ENCODE measurements at places on chromosomes 3 and 15.

GRCh38 chr3:50652709-50653108 is 22.0 kb upstream of the DOCK3 start:
- DNase-seq, result peak; percentile 76

GRCh38 chr15:45138814-45139765 is 9.3 kb downstream of the DUOX1 start:
- no peak for DNase-seq

DNA sequence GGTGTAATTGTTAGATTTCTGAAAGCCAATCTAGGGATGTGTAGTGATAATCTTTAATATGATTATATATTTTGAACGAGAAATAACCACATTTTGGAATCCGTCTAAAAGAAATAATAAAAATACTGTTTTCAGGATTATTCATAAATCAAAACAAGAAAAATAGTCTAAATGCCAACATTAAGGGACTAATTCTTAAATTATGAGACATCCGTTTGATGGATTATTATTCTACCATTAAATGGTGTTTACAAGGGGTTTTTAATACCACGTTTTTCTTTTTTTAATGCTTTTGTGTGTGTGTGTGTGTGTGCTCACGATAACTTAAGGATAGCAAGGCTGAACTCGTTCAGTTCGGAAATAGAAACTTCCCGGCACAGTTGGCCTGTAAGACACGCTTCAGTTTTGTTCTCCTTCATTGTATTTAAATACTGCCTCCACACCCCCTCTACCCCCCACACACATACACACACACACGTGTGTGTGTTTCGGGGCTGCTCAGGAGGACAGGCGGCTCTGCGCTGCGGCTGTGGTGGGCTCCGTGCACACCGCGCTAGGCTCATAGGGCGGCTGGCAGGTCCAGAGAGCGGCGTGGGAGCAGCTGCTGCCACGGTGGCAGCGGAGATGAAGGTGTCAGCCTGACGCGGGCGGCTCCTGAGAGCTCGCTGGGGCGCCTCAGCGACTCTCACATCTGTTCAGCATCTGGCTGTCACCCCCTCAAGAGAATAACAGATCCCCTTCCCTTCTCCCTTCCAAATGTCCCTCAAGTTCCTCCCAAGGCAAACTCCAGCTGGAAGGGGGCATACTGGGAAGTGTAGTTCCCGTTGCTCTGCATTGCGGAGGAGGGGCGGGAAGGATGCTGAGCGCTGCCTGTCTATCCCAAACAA is 23.0 kb upstream of the ANP32A start:
- DNase-seq, result peak; percentile 61

- no peak for DNase-seq
Measured at GRCh38 chr15:68340726-68341671, 63.5 kb downstream of the FEM1B start.

- no peak for DNase-seq
Measured at GRCh38 chr3:157530637-157531300, 27.6 kb upstream of the VEPH1 start.

- no peak for DNase-seq
Measured at GRCh38 chr3:156760333-156760732, 65.8 kb upstream of the LEKR1 start.

DNA sequence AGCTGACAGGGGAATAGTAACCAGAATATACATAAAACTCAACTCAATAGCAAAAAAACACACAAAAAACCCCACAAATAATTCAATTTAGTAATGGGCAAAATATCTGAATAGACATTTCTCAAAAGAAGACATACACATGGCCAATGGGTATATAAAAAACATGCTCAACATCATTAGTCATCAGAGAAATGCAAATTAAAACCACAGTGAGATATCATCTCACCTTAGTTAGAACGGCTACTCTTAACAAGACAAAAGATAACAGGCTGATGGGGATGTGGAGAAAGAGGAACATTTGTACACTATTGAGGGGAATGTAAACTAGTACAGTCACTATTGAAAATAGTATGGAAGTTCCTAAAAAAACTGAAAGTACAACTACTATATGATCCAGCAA is 678.6 kb downstream of the MECOM start:
- DNase-seq, result no peak

GRCh38 chr3:127114337-127115070 is 78.4 kb upstream of the PRR23E start:
- no peak for DNase-seq

DNA sequence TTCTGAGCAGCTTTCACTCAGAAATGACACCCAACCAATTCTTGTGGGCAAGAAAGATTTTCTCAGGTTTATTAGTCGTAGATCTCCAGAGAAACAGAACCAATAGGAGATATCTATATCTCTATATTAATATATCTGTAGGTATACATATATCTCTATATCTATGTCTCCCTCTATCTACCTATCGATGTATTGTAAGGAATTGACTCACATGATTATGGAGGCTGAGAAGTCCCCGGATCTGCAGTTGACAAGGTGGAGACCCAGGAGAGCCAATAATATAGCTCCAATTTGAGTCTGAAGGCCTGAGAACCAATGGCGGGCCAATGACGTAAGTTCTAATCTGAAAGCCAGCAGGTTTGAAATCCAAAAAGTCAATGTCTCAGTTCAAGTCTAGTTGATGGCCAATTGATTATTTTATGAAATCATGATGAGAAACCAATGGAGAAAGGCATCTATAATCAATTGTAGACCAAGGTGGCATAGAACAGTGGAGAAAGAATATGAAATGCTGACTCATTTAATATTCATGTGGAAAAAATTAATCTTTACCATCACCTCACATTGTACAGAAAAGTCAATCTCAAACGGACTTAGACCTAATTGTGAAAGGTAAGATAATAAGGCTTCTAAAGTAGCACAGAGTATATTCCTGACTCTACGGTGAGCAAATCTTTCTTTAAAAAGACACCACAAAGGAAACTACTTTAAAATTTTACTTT is 65.6 kb upstream of the CHRNA7 start:
- DNase-seq, result no peak

DNA sequence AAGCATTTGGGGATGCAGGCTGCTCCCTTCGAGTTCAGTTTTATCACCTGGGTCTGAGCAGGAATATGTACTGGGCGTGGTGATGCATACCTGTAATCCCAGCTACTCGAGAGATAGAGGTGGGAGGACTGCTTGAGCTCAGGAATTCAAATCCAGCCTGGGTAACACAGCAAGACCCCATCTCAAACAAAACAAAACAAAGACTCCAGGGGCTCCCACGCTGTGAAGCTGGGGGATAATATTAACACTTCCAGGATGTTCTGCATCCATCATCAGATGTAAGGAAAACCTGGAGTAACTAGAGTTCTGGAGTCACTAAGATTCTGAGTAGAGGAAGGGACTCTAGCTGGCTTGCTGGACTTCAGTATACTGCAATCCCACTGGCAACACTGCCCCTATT is 40.6 kb downstream of the LYZL4 start:
- DNase-seq, result no peak

GRCh38 chr3:141610939-141611338 is 124.1 kb downstream of the RASA2 start:
- DNase-seq, result no peak

DNA sequence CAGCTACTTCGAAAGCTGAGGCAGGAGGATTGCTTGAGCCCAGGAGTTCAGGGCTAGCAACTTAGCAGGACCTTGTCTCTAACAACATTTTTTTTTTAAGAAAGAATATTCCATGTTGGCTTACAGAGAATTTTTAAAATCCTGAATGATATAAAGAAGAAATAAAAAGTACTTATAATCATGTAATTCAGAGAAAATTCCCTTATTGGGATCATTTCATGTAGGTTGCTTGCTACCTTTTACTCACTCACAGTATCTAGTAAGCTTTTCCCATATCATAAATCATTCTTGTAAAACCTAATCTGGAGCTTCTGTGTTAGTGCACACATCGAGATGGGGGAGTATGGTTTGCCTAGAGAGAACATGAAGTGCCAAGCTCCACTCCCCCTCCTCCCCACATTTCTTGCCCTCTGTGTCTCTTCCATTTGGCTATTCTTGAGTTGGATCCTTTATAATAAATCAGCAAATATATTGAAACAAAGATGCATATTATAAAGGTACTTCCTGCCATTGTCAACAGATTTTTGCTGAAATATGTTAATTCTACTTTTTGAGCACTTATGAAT is 13.6 kb downstream of the TF start:
- no peak for DNase-seq

GRCh38 chr3:46677411-46677726 is 16.1 kb downstream of the ALS2CL start:
- DNase-seq, result no peak

GRCh38 chr15:90086868-90087268 is 15.4 kb downstream of the IDH2 start:
- DNase-seq, result no peak

DNA sequence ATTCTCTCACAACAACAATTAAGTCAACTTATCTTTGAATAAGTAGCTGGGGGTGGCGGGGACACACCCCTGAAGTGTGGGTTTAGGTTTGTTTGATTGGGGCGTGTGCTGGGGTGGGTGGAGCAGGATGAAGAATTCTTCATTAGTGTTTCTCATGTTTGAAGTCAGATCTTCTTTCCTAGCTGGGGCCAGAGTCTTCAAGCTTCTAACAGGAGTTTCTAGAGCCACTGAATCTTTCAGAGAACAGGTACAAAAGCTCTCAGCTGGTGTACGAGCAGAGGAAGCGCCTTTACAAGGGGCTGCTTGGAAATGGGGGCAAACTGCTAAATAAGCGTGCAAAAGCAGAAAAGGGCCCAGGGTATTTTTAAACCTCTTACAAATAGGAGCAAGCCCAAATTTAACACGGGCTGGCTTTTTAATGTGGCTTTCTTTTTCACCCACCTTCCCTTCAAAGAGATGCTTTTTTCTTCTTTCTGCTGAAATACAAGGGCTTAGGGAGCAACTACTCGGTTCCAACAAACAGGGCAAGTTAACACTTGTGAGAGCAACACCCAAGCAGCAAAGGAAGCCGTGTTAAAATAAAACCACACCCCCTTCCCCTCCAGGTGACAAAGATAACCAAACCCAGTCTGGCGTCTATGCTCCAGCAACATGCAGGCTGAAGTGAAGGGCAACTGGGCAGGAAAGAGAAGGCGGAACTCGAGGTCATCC is 86.9 kb upstream of the RASGRP1 start:
- DNase-seq, result no peak
